ENCODE measurements at places on chromosomes 13 and 19.

GRCh38 chr13:26878438-26878837 is 117.9 kb upstream of the GPR12 start:
- DNase-seq = no peak

DNA sequence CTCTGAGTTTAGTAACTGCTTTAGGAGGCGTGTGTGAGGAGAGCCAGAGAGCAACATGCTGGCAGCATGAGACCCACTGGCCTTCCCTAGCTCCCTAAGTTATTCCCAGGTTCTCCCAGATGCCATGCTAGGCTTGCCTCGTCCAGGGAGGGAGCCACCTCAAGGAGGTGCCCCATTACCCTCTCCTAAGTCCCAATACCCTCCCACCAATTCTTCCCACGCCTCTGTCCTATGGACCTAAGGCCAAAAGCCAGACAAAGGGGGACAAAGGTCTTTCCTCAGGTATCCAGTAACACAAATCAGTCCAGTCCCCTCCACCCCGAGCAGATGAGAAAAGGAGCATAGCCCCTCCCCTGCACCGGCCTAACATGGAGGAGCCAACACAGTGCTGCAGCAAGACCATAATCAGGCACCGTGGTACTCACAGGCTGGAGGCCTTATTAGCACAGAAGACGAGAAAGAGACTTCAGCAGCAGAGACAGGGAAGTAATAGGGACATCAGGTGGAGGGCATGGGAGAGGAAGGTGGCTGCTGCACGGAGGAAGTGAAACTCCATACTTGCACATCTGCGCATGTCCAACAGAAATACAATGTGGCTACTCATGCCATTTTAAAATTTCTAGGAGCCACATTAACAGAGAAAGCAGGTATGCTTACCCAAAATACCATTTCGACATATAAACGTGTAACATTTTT is 46.3 kb downstream of the BRD4 start:
- DNase-seq = no peak

DNA sequence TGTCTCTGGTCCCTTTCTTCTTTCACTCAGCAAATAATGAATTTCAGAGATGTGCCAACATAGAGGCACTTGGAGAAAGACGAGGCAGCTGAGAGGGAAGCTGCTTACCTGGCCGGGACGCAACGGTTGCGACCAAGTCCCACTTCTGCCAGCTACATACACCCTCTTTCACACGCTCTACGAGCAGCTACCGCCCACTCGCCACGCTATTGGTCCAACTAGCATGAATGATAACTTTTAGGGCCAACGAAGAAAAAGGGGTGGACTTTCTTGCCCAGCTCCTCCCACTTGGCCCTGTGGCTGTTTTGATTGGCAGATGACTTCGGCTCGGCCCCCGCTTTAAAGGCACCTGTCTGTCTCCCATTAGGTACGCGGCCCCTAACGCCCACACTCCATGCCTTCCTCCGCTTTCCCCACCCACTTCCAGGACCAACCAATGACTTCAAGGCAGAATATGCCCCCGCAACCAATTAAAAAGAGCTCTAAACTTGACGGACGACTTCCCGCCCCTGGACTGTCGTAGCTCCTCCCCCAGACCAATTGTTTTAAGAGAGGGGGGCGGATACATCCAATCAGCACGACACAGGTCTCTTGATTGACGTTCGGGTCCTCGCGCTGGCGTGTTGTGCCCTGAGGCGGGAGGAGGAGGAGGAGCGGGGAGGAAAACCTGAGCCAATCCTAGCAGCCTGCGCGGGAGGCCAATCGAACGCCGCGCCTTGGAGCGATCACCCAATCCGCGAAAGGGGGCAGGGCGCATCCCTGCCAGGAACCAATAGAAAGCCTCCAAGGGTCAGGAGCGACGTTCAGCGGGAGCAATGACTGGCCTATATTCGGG is 481 bp upstream of the CNOT3 start:
- peak; percentile 100 for DNase-seq

DNA sequence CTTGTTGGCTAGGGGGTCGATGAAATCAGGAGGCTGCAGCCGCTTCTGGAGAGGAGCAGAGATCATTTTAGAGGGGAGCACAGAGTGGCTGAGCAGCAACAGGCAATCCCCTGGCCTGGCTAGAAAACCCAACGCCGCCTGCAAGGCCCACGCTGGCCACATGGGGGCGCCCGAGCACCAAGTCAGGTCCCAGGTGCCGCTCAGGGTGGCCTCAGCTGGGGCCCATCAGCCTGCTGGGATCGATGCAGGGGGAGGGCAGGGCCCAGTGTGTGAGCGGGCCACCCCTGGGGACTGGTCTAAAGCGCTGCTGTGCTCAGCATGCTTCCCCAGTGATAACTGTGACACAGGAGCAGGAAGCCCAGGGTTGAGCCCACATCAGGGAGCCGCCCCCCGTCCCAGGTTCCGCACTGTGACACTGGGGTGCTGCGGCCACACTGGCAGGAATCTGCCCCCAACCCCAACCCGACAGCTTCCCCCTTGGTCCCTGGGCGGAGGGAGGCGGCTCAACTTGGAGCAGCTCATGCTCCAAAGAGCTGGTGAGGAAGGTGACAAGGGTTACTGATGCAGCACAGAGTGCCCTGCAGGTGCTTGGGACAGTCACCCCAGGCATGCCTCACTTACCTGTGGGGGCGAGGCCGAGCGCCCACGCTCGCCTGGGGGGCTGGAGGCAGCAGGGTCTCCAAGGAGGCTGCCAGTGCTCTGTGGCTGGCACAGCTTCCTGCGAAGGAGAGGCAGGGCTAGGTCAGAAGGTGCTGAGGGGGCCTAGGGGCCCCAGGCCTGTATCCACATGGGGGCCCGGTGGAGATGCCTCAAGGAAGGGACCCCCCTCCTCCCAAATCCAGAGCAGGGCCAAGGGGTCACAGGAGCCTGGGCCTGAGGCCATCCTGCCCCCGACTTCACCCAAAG is 13.3 kb upstream of the ISYNA1 start:
- DNase-seq = peak; percentile 42

DNA sequence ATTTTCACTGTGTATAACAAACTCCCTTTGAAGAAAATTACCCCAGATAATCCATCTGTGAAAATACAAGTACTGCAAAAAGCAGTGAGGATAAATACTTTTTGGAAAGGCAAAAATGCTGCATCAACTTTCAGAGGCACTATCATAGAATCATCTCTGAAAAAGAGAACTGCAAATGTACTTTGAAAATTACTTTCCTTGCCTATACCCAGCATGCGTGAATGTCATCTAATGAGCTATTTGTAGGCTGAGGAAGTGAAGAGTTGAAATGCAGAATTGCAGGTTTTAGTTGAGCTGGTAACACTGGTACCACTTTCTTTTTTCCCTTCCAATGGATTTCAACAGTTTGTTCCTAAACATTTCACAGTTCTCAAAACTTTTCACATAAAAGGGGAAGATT is 196.7 kb downstream of the TBC1D4 start:
- no peak for DNase-seq

DNA sequence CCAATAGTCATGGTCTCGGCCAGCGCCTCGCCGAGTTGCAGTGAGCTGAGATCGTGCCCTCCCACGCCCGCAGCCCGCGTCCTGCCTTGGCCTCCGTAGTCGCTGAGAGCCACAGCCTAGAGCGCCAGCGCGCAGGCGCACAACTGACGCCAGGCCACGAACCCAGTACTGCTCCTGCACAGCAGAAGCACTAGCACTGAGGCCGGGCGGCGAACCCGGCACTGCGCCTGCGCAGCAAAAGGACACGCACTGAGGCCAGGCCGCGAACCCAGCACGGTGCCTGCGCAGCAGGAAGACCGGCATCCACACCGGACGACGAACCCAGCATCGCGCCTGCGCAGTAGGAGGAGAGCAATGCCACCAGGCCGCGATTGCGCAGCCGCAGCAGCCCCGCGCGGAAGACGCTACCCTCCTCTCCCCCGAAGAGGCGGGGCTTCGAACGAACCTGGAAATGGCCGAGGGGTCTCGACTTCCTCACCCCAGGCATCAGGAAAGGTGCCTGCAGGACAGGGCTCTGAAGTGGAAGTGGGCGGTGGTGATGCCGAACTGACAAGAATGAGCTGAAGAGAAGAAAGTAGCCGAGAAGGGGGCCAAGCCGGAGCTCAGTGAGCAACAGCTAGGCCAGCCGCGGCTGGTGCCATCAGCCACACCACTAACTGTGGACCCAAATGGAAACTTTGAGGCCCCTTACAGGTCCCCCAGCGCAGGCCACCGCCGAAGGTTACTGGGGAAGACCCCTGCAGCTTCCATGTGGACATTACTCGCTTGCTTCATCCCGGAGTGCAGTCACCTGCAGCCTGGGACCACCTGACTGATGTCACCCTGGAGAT is 7.5 kb downstream of the F10 start:
- no peak for DNase-seq

- no peak for DNase-seq
These were observed 11.0 kb upstream of the ACOD1 start for GRCh38 chr13:76937281-76937820.
